Activated CD4-positive, alpha-beta T cell treated with anti-CD3 and anti-CD28 coated beads, Interleukin-2, amount 50 U/mL, for 1 hour (primary cell): ENCODE measurements at places on chromosomes 7 and 10.

- DNase-seq = peak; percentile 2
Observed at GRCh38 chr7:4931943-4932342, 27.0 kb downstream of the MMD2 start.

GRCh38 chr7:22980422-22980821 is 33.5 kb downstream of the HYCC1 start:
- DNase-seq = no peak

- DNase-seq = no peak
Observed at GRCh38 chr7:24038993-24039392, 245.0 kb upstream of the NPY start.

GRCh38 chr10:86968994-86969355 is 693 bp downstream of the ADIRF start:
- DNase-seq = no peak

DNA sequence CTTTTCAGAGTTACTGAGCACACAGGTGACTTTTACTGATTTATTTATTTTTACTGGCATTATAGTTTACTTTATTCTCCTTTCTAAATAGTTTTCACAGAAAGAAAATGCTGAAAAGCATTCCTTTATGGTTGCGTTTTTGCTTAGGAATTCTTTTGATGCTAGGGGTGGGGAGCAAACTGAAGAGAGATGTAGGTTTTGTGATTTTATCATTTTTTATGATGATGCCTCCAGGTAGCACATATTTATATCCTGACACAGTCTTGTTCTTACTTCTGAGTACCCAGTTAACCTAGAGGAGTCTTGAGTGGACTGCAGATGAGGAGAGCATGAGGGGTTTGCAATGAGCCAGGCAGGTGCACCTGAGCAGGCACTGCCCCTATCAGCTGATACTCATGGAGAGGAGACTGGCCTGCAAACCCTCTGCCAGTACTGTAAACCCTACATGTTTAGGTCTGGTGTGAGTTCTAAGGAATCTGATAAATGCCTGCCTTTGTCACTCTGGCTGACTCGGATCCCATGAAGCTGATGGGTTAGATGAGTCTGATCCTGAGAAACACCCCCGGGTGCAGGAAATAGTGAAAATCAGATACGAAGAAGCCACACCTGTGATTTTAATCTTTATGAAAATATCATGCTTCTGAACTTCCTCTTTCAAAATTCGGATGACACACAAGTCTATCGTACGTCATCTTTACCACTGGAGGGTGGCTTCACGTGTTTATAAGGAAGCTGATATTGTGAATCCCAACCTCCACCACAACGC is 302.9 kb downstream of the WDR37 start:
- DNase-seq = no peak

DNA sequence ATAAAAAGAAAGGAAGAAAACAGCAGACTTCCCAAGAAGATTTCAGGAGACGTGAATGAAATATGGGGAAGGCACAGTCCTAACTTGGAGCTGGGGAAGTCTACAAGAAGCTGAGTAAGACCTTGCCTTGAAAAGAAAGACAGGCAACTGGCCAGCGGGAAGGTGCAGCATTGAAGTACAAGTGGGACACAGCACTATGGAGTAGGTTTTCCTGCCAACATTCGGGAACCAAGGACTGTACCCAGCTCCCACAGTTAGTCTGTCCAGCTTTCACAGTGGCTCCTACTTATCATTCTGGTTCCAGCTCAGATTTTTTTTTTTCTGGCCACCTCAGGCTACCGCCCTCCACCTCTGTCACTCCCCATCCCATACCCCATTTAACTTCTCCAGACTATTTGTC is 10.0 kb downstream of the HPS1 start:
- DNase-seq = no peak

GRCh38 chr7:155167706-155168365 is 97.7 kb downstream of the HTR5A start:
- no peak for DNase-seq

DNA sequence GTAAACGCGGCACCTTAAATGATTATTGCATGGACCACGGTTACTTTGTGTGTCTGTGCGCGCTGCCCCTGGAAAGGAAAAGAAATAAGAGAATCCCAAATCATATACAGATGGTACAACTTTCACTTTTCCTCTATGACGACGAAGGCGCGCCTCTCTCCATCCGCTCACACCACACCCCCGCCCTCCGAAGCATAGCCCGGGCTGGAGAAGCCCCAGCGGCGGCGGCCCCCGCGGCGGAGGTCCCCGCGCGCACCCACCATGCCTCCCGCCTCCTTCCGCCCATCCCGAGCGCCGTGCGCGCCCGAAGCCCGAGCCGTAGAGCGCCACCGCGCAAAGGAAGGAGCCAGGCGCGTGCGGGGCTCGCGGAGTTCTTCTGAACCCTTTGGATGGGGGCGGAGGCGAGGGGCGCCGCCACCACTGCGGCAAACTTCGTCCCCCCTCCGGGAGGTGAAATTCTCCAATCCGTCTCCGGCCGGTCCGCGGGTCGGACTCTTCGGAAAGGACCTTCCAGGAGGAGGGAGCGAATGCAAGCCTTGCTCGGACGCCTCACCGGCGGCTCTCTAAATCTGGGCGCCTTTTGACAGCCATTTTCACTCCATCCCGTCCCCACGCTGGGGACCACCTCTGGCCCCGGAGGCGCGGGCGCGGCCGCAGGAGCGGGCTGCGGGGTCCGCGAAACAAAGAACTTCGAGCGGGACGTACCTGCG is 588 bp downstream of the GLI3 start:
- DNase-seq = no peak

DNA sequence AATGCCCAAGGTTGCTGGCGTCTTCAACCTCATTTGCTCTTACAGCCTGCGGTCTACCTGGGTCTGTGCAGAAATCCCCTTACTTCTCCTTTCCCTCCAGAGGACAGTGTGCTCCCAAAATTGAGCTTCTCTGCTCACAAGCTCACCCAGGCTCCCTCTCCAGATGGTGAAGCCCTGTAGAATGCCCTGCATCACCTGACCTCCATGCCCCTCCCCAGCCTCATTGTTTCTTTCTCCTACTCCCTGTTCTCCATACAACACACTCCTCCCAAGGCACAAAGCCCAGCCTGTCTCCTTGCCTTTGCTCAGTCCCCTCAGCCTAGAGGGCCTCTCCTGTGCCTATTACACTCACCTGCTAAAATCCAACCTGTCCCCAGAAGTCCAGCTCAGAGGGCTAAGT is 3.5 kb downstream of the CRHR2 start:
- no peak for DNase-seq

- DNase-seq = no peak
Observed at GRCh38 chr7:66807736-66808135, 67.2 kb downstream of the RABGEF1 start.

GRCh38 chr7:101718363-101719122 is 89.4 kb upstream of the MYL10 start:
- DNase-seq = no peak

DNA sequence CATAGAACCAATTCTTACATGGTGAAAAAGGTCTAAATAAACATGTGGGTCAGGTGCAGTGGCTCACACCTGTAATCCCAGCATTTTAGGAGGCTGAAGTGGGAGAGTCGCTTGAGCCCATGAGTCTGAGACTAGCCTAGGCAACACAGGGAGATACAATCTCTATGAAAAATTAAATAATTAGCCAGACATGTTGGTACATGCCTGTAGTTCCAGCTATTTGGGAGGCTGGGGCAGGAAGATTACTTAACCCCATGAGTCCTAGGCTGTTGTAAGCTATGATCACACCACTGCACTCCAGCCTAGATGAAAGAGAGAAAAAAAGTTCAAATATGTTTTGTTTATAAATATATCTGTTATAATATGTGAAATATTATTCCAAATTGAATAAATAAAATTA is 643.6 kb downstream of the IPMK start:
- no peak for DNase-seq

DNA sequence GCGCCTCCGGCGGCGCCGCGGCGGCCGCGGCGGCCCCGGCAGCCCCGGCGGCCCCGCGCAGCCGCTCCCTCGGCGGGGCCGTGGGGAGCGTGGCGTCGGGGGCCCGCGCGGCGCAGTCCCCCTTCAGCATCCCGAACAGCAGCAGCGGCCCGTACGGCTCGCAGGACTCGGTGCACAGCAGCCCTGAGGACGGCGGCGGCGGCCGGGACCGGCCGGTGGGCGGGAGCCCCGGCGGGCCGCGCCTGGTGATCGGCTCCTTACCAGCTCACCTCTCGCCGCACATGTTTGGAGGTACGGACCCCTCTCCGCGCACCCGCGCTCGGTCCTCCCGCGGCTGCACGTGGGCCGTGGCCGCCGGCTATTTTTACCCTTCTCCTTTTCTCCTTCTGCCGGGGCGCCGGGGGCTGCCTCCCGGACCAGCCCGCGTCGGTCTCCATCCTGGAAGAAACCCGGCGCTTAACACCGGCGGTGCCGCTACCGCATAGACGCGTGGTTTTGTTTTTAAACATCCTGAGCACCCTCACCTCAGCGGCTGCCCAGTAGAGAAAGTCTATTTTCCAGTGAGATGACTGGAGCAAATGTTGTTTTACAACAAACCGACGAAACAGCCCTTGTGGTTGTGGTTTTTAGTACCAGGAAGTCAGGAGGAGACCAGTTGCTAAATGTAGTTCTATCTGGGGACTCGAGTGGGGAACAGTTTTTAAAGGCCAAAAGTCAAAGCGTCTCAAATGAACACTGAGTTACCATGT is 1.3 kb downstream of the ZNRF2 start:
- peak; percentile 44 for DNase-seq

DNA sequence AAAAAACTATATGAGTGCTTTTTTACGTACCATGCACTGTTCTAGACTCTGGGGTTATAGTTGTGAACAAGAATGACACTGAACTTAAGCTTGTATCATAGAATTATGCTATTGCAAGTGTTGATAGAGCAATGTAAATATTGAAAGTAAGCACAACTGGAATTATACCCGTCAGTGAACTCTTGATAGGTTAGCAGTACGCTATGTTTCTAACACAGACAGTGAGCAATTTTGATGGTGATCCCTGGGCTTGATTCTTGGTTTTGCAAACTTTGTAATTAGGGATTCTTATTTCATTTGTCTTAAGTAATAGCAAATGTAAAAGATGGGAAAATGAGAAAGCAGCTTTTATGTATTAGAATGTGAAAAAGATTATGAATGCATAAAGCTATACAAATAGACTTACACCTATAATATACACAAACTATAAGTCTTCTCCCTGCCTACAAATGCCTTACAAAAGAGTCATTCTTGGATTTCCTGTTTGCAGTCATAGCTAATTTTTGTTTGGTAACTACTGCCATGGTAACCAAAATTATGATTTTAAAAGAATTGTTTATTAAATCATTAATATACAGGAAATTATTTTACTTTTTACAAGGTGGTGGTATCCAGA is 6.7 kb downstream of the TES start:
- DNase-seq = no peak

- no peak for DNase-seq
Observed at GRCh38 chr10:79491143-79491835, 21.0 kb upstream of the EIF5AL1 start.

GRCh38 chr10:49144058-49144720 is 10.4 kb upstream of the FAM170B start:
- DNase-seq = no peak

DNA sequence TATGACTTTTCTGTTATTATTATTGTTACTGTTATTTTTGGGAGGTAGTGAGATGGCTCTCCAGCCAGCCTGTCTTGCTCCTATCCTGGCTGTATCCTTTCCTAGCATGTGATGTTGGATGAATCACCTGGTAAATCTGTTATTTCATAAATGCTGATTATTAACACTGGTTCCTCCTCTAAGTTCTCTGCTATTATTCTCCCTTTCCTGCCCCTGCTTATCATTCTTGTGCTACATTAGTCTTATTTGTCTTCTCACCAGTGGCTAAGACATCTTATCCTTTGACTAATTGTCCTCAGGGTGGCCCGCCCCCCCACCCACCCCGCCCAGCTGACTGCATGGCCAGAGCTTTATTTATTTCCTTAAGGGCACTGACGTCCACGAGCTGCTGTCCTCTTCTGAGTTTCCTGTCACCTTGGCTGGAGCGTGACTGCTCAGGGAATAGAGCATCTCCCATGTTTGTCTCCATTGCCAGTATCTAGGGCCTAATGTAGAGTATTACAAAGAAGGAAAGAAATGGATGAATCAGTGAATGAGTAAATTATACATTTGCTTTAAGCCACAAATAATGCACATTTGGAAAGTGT is 110.1 kb upstream of the KLF6 start:
- DNase-seq = no peak

DNA sequence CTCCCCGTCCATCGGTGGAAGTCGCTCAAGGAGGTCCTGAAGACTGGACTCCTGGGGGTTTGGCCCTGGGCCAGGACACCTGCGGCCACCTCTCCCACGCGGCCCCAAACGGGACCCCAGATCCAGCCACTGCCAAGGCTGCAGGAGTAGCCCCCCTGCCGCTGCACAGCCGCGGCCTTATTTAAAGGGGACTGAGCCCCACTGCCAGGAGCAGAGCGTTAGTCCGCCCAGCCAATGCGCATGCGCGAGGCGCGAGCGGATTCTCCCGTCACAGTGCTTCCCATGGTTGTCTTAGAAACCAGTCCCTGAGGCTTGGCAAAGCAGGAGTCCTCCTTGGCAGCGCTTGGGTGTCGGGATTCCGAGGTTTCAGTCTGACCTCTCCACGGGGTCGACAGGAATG is 320.0 kb downstream of the ZNF716 start:
- DNase-seq = no peak

DNA sequence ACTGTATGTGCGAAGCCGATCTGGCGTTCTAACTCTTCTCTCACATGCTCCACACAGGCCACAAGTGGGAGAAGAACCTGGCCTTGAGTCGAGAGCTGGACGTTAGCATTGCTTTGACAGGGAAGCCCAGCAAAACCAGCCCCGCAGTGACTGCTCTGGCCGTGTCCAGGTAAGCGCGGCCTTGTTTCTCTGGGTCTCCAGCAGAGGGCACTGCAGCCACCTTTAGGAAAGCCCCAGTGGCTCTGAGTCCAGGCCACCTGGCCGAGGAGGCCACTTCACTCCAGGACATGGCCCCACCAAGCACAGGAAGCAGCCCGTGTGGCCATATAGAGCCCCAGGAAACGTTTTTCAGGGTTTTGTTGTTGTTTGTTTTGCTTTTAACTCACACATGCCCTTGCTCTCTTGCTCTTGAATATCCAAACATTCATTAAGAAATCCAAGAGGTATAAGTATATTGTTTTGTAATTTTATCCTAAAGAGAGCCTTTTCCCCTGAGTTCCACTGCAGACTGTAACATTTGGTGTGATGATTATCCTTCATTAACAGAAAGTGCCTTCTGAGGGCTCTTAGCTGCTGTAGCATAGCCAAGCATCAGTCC is 41.8 kb upstream of the LRRC18 start:
- peak; percentile 13 for DNase-seq

DNA sequence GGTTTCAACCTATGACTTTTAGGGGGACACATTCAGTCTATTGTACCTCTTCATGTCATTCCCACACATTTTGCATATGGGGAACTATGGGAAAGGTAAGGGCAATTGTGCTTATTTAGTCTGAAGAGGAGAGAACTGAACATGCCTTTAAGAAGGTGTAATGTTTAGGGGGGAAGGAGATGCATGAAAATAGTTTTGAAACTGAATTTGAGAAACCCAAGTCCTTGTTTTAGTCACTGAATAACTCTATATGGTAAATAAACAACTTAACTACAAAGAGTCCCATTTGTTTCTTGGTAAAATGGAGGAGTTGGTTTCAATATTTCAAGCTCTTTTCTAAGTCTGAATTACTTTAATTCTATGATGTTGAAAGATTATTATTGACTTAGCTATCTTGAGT is 166.1 kb downstream of the DNAJB9 start:
- DNase-seq = no peak

- no peak for DNase-seq
Observed at GRCh38 chr7:71843676-71844075, 568.5 kb downstream of the CALN1 start.

- no peak for DNase-seq
Observed at GRCh38 chr7:130822642-130823041, 88.6 kb upstream of the KLF14 start.

- no peak for DNase-seq
Observed at GRCh38 chr7:20019757-20020432, 197.3 kb downstream of the MACC1 start.
